Activated CD4-positive, alpha-beta T cell treated with anti-CD3 and anti-CD28 coated beads, Interleukin-2, amount 10 ng/mL, durations not matched to agents 24 days and 14 days (primary cell): ENCODE measurements at places on chromosomes 1 and 21. TPM values are rescaled to one million over a fixed set of nuclear protein-coding genes. Genes with fewer than 3 reads are reported as not detected.

DNA sequence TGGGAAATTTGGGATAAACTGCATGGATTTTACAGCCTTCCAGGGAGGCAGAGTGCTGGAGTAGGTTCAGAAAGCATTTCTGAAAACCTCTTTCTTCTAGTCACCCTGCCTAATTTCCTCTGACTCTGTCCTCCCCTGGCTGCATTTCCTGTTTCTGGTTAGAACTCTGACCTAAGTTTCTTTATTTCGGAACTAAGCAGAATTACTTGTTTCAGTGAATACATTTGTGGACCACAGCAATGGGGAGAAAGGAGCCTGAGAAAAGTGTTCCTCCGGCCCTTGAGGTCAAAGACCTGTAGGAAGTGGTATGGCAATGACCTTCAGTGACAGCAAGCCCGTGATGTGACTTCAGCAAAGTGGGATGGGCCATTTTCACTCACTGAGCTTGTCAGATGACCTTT, 173.4 kb upstream of the RUNX1 start:
- H3K36me3 ChIP-seq: no peaks in the 10 kb centered on the region
- H3K27ac ChIP-seq: peak overlapping the region; percentile 63
- H3K4me1 ChIP-seq: peaks cover 36% of the 10 kb centered on the region

- no peaks in the 10 kb centered on the region for H3K4me1 ChIP-seq
- DNase-seq: no peak
- H3K36me3 ChIP-seq: no peaks in the 10 kb centered on the region
- peaks cover 7% of the 10 kb centered on the region for H3K27me3 ChIP-seq
- H3K4me3 ChIP-seq: no peak overlapping the region
- no peak overlapping the region for H3K27ac ChIP-seq
Observed at GRCh38 chr1:84425150-84425896, 27.0 kb downstream of the DNASE2B start.

GRCh38 chr1:215605011-215605621, 38.0 kb downstream of the KCTD3 start:
- H3K4me3 ChIP-seq: no peak overlapping the region
- H3K4me1 ChIP-seq: no peaks in the 10 kb centered on the region
- no peak overlapping the region for H3K27ac ChIP-seq
- H3K36me3 ChIP-seq: no peaks in the 10 kb centered on the region

GRCh38 chr1:21334214-21335087, 44.2 kb upstream of the ECE1 start:
- H3K27me3 ChIP-seq: no peaks in the 10 kb centered on the region
- peak; percentile 95 for DNase-seq
- peaks cover 29% of the 10 kb centered on the region for H3K36me3 ChIP-seq
- peaks cover 78% of the 10 kb centered on the region for H3K4me1 ChIP-seq
- peak overlapping the region; percentile 96 for H3K27ac ChIP-seq

DNA sequence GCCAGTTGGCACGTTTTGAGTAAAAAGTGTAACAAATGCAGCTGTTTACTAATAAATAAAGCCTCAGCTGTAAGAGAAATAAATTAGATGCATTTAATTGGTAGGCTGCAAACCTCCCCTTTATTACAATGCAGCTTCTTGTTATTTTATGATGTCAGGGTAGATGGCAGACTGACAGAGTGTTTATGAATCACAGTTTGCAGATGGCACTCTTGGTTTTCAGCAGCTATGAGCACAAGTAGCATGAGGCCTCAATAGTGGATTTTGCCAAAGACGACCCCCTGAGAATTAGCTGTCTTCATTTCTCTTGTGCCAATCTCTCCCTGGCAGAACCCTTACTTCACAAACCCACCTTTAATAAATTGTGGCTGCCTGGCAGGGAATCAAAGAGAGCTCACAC, 161.2 kb upstream of the C1orf87 start:
- DNase-seq: no peak
- no peaks in the 10 kb centered on the region for H3K4me1 ChIP-seq

DNA sequence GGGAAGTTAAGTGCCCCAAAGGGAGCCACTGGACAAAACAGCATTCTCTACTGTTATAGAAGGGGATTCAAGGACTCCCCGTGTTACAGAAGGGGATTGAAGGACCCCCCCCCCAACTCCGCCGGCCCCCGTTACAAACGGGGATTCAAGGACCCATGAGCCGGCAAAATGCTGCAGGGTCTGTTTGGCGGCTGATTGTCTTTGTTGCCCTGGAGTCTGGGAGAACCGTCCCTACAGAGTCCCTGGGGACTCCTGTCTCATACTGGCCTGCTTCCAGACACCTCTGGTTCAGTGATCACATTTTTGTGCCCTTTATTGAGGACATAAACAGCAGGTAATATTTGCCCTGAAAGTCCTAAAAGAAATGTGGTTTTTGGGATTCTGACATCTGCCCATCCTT, 96.4 kb downstream of the SYF2 start:
- DNase-seq: no peak
- no peaks in the 10 kb centered on the region for H3K36me3 ChIP-seq
- peaks cover 2% of the 10 kb centered on the region for H3K4me1 ChIP-seq
- peaks cover 57% of the 10 kb centered on the region for H3K27me3 ChIP-seq
- H3K4me3 ChIP-seq: no peak overlapping the region

DNA sequence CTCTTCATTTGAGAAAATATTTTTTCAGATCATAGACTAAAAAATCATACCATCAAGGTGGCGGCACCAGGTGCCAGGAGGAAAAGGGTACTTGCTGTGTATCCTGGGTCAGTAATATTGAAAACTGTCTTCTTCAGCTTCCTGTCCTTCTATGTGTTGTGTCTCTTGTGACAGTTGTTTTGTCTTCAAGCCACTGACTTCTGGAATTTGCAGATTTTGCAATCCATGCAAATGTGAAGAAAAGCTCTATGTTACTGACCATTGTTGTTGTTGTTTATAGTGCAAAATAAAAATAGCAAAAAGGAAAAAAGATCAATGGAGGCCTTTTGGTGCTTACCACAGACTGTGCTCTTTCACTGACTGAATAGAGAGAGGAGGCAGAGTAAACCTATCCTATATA, 83.2 kb upstream of the RHOU start:
- no peaks in the 10 kb centered on the region for H3K36me3 ChIP-seq
- H3K4me3 ChIP-seq: no peak overlapping the region
- H3K27me3 ChIP-seq: peaks cover 61% of the 10 kb centered on the region
- no peak overlapping the region for H3K27ac ChIP-seq
- peaks cover 17% of the 10 kb centered on the region for H3K4me1 ChIP-seq

DNA sequence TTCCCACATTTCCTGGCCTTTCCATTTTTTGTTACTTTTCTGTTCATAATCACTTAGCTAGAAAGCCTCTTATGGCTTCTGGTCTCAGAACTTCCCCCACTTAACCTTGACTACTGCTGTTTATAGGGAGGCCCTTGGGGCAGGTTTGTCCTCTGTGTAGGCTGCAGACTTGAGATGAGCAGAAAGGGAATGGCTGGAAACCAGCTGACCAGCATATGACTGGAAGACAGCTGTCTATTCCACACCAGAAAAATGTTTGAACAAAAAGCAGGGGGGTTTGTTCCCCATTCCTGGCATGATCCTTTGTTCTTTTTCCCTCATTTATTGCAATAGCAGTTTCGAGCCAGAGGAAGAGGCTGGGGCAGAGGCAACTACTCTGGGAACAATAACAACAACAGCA, 4.9 kb upstream of the SH3D21 start:
- H3K27me3 ChIP-seq: no peaks in the 10 kb centered on the region
- DNase-seq: no peak
- peaks cover 64% of the 10 kb centered on the region for H3K36me3 ChIP-seq

DNA sequence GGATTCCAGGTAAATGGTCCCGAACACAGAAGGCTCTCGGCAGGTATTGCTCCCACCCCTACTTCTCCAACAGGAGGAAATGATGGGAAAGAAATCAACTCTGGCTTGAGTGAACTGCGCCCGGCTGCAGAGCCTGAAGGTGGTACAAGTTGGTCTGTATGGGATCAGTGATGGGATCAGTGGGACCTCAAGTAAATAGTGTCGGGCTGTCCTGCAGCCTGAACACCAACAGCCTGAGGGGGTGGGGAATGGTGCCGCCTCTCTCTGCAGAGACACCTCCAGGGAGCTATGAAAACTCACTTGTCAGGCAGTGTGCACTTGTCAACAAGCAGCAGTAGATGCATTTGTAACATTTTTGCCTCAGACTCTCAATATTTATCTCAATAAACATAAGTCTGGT, 183.5 kb downstream of the MATN1 start:
- DNase-seq: no peak
- no peaks in the 10 kb centered on the region for H3K27me3 ChIP-seq
- no peaks in the 10 kb centered on the region for H3K4me1 ChIP-seq
- H3K36me3 ChIP-seq: no peaks in the 10 kb centered on the region
- H3K4me3 ChIP-seq: no peak overlapping the region

DNA sequence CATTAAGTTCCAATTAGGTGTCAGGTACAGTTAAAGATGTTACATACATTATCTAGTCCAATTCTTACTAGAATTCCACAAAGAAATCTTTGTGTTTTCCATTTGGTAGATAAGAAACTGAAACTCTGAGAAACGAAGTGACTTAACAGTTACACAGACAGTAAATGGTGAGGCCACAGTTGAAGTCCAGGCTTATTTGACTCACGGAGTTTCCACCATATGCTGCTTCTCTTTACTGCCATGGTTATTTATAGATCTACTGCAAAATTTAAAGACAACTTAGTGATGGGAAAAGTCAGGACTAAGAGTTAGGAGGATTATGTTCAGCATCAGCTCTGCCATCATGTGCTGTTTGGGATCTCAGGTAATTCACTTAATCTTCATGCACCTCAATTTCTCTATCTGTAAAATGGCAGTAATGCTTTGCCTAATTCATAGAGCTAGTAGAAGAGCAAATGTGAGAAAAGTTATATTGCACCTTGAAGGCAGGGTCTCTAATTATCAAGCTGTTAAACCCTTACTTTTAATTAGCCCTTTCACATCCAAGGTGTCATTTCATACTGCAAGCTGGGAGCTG, 26.2 kb upstream of the SAMSN1 start:
- peak overlapping the region; percentile 64 for H3K4me3 ChIP-seq
- H3K36me3 ChIP-seq: peaks cover 19% of the 10 kb centered on the region
- peak overlapping the region; percentile 80 for H3K27ac ChIP-seq
- peaks cover 44% of the 10 kb centered on the region for H3K4me1 ChIP-seq

DNA sequence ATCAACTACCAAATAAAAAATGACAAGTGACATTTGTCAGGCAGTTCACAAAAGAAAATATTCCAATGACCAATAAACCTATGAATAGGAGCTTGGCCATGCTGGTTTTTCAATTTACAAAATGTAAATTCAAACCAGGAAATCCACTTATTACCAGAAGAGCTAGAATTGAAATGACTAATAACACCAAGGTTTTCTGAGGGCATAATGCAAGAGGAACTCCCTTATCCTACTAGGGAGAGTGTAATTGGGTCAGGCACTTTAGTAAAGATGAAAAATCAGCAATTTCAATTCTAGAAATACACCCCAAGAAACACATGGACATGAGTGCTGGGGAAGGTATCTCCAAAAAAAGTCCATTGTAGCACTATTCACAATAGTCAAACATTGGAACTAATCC, 16.7 kb upstream of the TIAM1 start:
- peaks cover 17% of the 10 kb centered on the region for H3K36me3 ChIP-seq
- peaks cover 49% of the 10 kb centered on the region for H3K4me1 ChIP-seq
- H3K27me3 ChIP-seq: no peaks in the 10 kb centered on the region
- no peak overlapping the region for H3K4me3 ChIP-seq
- peak overlapping the region; percentile 12 for H3K27ac ChIP-seq

GRCh38 chr1:240706150-240706935, 94.4 kb upstream of the GREM2 start:
- H3K4me3 ChIP-seq: no peak overlapping the region
- H3K27me3 ChIP-seq: no peaks in the 10 kb centered on the region
- no peaks in the 10 kb centered on the region for H3K36me3 ChIP-seq
- H3K27ac ChIP-seq: no peak overlapping the region

DNA sequence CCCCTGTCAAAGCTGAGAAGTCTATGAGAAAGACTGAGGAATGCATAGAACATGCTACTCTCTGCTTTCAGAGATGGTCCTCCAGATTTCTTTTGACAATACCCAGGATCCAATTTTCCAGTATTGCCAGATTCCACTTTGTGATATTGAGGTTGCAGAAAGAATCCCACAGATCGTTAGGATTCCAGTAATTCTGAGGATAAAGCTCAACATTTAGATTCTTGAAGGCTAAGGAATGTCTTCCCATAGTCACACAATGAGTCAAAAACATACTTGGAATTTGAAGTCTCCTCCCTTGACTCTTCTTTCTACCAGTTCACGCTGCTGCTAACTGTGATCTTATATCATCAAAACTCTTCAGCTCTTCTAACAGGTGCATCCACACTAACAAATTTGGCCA, 57.1 kb downstream of the TNFSF18 start:
- no peak overlapping the region for H3K4me3 ChIP-seq
- H3K36me3 ChIP-seq: no peaks in the 10 kb centered on the region
- no peaks in the 10 kb centered on the region for H3K4me1 ChIP-seq
- DNase-seq: no peak
- no peak overlapping the region for H3K27ac ChIP-seq

GRCh38 chr1:183372586-183373230, 45.5 kb downstream of the NMNAT2 start:
- no peaks in the 10 kb centered on the region for H3K4me1 ChIP-seq
- H3K27ac ChIP-seq: no peak overlapping the region
- no peak overlapping the region for H3K4me3 ChIP-seq
- no peak for DNase-seq

- no peak overlapping the region for H3K27ac ChIP-seq
- H3K36me3 ChIP-seq: no peaks in the 10 kb centered on the region
- no peak overlapping the region for H3K4me3 ChIP-seq
- no peak for DNase-seq
- no peaks in the 10 kb centered on the region for H3K27me3 ChIP-seq
- H3K4me1 ChIP-seq: peaks cover 43% of the 10 kb centered on the region
Observed at GRCh38 chr21:42455754-42456440, 40.1 kb downstream of the RSPH1 start.

The AK5 gene
- total RNA-seq: 0.05 and 0.17 TPM in 2 replicates

The SLC2A5 gene
- not detected in 2 replicates for total RNA-seq

The NTNG1 gene
- total RNA-seq: not detected in 2 replicates

The TNNI3K gene
- not detected in 2 replicates for total RNA-seq

The TRPM2 gene
- total RNA-seq: 9.1 and 9.8 TPM in 2 replicates

The DNMT3L gene
- not detected in 2 replicates for total RNA-seq

The LCE2B gene
- not detected in 2 replicates for total RNA-seq

The HTR6 gene
- not detected in 2 replicates for total RNA-seq

The GPR3 gene
- 3.3 TPM in 2 replicates for total RNA-seq

The RASSF5 gene
- 193 and 196 TPM in 2 replicates for total RNA-seq

The GUCA2A gene
- total RNA-seq: not detected in 2 replicates

The NGF gene
- not detected in 2 replicates for total RNA-seq

The GCSAML gene
- 0.12 and 0.14 TPM in 2 replicates for total RNA-seq

The TSACC gene
- 0.47 and 0.82 TPM in 2 replicates for total RNA-seq
